ENCODE measurements at places on chromosomes 7 and 10.

DNA sequence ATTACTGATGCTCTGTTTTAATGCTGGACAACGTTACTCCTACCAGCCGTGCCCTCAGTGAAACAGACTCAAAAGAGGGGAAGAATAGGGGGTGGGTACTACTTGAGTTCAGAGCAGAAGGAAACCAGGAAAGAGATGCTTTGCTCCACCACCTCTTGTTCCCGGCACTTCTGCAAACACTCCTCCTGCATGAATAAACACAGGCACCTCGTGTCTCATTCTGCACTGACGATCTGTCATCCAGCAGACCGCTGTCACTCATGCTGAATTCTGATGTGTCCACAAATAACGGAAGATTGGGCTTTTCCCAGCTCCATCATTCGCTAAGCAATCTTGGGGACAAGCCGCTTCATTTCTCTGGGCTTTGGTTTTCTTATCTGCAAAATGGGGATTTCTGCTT, 26.7 kb downstream of the YWHAG start:
- DNase-seq: no peak

DNA sequence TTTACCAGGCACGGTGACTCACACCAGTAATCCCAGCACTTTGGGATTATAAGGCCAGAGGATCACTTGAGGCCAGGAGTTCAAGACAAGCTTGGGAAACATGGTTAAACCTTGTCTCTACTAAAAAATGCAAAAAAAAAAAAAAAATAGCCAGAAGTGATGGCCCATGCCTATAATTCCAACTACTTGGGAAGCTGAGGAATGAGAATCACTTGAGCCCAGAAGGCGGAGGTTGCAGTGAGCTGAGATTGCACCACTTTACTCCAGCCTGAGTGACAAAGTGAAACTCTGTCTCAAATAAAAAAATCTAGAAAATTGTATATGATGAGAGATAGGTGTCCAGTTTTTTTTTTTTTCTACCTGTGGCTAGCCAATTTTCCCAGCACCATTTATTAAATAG, 578.2 kb downstream of the ANKRD7 start:
- no peak for DNase-seq

DNA sequence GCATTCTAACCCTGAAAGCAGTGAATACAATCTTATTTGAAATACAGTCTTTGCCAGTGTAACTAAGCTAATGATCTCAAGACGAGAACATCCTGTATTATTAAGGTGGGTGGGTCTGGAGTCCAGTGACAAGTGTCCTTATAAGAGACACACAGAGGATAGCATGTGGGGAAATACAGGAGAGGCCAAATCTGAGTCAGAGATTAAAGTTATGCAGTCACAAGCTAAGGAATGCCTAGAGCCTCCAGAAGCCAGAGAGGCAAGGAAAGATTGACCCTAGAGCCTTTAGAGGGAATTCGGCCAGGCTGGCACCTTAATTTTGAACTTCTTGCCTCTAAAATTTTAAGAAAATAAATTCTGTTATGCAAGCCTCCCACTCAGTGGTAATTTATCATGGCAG, 87.5 kb upstream of the HGF start:
- no peak for DNase-seq

- no peak for DNase-seq
Measured at GRCh38 chr10:89556600-89556999, 21.2 kb upstream of the SLC16A12 start.

- DNase-seq: no peak
Measured at GRCh38 chr10:101428036-101428435, 74.1 kb downstream of the BTRC start.

DNA sequence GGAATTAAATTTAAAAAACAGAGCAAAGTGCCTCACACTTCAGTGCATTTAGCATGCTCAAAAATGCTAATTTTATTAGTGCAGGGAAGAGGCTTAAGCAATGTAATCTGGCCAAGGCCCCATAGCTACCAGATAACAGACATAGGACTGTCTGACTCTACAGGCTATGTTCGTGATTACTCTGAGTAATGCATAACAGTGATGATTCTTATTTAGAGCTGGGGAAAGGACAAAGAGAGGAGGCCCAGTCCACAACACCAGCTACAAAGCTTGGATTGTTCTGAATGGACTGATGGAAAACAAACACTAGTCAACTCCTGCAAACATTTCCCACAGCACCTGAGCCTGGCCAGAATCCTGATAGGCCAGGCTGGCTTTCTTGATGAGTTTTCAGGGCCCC, 8.4 kb upstream of the CH25H start:
- DNase-seq: no peak

DNA sequence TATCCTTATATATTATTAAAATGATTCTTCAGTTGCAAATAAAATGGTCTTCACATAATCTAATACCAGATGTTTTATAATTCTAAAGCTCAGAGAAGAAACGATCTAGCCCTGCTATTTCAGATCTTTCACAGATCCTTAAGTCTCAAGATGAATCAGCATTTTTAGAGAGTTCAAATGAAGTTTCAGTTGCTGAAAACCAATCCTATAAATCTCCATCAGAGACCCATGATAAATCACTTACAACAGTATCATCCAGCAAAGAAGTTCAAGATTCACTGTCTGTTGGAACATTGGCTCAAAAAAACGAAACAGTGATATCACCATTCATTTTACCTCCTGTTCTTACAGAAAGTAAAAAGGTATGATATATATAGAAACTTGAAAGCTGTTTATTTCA, 137.0 kb downstream of the CCDC7 start:
- no peak for DNase-seq

DNA sequence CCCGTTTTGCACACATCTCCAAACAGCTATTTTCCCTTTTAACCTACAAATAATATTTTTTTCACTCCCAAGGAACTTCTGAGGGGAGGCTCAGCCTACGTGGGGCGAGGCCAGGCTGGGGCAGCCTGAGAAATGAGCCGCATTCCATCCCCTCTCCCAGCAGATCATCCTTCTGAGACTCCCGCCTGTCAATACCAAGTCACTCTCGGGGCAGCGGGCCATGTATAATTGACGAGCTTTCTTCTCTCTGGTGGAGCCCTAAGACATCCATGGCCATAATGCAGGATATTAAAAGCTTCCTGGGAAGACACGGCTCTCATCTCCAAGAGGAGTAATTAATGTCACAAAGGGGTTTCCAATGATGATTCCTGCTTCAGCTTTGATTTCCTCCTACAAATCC, 37.8 kb upstream of the CHST15 start:
- DNase-seq: no peak

- DNase-seq: no peak
Measured at GRCh38 chr10:95508730-95509129, 52.4 kb downstream of the SORBS1 start.

DNA sequence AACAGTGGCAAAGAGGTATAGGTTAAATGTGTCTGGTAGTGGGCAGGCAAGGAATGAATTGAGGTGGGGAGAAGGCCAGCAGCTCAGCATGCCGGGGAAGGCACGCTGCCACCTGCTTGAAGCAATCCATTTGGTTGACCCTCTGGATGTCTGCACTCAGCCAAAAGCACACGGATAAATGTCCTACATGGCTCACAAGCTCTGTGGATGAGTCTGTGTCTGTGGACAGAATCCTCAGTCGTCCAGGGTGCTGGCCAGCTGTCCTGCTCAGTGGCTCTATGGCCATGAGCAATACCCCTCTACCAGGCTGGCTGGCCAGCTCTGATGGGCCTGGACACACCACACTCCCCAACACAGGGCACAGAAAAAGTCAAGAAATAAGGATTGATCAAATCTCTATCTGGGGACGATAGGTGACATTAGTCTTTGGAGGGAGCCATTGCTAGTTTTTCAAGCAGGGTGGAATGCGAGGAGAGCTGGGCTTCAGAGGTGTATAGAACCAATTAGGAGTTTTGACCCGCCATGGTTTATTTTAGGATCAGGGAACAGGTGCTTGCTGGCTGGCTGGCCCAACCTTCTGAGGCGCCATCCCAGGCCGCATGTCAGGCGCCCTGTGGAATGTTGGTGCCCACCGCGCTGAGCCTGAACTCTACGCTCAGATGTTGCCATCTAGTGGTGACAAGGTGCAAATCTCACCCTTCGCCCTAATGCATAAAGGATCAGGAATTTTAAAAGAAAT, 493.4 kb downstream of the TNS3 start:
- DNase-seq: peak; percentile 45

- no peak for DNase-seq
Measured at GRCh38 chr7:107461938-107462533, 7.8 kb upstream of the GPR22 start.

DNA sequence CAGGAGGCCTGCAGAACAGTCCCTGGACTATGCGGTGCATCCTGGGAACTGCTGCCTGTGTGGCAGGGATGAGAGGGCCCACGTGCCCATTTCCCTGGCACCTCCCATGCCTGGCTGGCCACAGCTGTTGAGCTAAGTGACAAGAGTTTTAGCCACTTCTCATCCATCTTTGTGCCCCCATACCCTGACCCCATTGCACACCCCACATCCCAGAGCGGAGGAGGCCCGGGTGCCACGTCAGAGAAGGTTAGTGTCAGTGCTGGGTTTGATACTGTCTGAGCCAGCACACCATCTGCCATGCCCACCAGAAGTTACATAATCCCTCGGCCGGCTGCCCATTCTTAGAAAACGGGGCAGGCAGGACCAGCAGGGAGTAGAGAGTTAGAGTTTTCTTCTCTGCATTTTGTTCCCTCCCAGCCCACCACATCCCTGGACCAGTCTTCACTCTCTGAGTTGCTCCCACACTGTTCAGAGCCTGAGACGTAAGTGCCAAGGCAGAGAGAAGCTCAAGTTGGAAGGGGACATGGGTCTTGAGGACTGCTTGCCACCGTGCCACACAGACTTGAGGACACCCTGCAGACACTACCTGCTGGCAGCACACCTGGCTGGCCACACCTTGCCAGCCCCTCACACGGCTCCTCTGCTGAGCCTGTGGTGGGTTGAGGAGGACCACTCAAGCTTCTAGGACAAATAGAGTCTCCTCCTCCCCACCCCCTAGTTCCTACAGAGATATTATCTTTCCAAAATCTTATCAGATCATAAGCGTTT, 13.1 kb downstream of the UNC5B start:
- no peak for DNase-seq

- peak; percentile 73 for DNase-seq
Measured at GRCh38 chr10:102796407-102797176, 40.6 kb downstream of the CYP17A1 start.

GRCh38 chr7:10703059-10703458, 270.6 kb upstream of the PHF14 start:
- DNase-seq: no peak

GRCh38 chr7:1385809-1386622, 73.3 kb downstream of the MICALL2 start:
- DNase-seq: no peak

GRCh38 chr10:31087011-31087410, 55.3 kb upstream of the ZNF438 start:
- no peak for DNase-seq

DNA sequence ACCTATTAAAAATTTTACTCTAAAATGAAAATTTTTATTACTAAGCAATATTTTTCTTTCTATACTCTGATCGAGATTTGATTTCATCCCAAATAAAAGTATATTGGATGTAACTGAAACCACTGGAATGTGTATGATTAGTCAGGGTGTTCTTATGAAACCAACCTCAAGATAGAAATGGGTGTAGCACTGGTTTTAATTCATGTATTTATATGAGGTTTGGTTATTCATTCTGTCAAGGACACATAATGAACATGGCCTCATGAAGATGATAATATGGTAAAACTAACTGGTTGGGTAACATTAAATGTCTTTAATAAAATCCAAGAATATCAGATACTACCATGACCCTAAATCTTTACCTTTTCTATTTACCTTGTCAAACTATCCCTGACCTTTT, 197.7 kb downstream of the SEMA3A start:
- DNase-seq: no peak

- no peak for DNase-seq
Measured at GRCh38 chr10:609868-610545, 79.5 kb downstream of the DIP2C start.

DNA sequence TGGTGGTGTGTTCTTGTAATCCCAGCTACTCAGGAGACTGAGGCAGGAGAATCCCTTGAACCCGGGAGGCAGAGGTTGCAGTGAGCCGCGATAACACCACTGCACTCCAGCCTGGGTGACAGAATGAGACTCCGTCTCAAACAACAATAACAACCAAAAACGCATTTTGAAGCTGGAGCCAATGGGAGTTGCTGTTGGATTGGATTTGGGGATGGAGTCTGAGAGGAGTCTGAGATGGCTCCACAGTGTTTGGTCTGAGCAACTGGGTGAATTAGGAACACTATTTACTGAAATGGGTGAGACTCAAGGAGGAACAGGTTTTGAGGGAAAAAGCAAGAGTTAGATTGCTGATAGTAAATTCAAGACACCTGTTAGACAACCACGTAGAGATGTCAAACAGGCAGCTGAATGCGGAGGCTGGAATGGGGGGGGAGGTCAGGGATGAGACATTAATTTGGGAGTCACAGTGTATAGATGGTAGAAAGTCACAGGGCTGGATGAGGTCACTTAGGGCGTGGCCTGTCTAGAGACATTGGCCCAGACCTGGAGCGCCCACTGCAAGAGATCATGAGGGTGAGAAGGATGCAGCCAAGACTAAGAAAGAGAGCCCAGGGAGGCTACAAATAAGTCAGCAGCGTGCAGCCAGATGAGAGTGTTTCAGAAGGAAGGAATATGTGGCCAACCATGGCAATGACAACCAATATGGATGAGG, 56.4 kb downstream of the CYCS start:
- no peak for DNase-seq

DNA sequence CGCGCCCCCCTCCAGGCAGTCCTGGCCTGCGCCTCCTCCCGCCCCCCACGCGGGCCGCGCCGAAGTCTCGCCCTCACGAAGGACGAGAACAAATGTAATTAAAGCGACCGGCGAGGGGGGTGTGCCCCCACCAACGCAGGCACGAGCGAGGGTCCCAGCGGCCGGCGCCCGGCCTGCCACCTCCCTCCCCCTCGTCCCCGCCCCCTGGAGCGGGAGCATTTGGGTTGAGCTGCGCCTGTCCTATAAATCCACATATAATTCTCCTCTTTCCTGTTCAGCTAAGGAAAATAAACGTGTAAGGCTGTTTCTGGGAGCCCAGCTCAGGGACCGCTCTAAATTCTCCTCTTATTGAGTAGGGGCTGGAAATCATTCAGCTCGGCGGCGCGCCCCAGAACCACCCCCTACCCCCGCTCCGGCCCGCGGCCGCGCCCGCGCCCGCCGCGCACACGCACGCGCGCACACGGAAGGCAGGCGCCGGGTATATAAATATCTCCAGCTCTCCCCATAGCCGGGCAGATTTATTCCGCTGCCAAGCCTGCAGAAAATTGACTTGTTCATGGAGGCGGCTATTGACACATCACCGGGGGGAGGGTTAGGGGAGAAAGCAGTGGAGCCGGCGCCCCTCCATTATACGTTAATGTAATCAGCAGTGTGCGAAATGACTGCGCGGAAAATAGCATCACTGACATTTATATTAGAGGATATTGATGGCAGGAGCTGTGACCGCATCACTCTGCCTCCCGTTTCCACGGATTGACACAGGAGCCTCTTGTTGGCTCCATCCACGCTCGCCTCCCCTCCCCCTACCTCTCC, 61.6 kb upstream of the BTRC start:
- no peak for DNase-seq

GRCh38 chr7:36764929-36765328, 40.6 kb upstream of the AOAH start:
- DNase-seq: no peak

- DNase-seq: no peak
Measured at GRCh38 chr10:132556994-132557441, 19.4 kb downstream of the INPP5A start.

- DNase-seq: no peak
Measured at GRCh38 chr10:111934931-111935330, 248.6 kb downstream of the GPAM start.
